ENCODE measurements at places on chromosomes 4 and X.

- no peak for DNase-seq
Observed at GRCh38 chr4:147578593-147578992, 38.6 kb upstream of the TMEM184C start.

DNA sequence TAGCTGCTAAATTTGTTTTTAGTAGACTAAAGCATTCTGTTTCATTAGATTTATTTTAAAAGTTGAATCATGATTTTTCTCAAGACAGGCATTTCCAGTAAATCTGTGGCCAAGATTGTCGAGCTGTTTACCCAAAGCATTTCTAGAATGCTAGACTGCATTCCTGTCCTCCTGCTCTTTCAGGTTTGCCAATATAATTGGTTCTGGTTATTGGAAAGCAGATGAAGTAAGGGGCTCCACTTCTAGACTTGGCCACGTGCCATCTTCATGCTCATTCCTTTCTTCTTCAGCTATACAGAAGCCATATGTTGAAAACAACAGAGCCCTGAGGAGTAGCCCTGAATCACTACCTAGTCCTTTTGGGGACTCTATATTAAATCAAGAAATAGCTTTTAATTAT is 62.5 kb downstream of the PGRMC2 start:
- no peak for DNase-seq

GRCh38 chr4:3813151-3814052 is 47.2 kb downstream of the ADRA2C start:
- no peak for DNase-seq

- DNase-seq: no peak
Observed at GRCh38 chr4:94420356-94420755, 31.4 kb upstream of the PDLIM5 start.

DNA sequence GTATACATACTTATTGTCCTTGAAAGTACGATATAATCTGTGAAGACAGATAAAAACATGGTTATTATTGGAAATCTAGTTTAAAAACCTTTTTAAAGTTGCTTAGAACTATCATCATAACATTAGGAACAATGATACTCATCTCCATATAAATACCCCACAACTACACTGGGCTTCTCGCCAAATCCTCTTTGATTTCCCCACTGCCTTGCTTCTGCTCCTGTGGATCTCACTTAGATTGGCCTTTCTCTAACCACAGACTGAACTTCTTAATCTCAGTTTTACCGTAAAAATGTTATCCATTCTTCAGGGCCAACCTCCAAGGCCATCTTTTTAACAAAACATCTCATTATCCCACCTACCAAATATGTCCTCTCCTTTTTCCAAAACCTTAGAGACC is 77.6 kb downstream of the PRKG2 start:
- no peak for DNase-seq

DNA sequence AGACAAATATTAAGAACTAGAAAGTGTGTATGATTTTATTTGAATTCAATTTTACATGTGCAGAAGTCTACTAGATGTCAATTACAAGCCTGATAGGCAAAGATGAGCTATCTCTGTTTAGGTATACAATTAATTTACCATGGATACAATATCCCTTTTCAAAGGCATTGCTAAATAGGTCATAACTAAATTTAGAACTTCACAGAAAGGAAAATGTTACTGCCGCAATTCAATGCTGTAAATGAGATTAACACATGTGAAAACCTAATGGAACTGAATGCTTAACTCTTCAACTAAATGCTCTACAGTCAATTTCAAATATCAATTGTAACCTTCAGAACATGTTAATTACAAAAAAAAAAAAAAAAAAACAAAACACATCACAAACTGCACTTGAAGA is 14.6 kb downstream of the RAP2C start:
- DNase-seq: no peak

- no peak for DNase-seq
Observed at GRCh38 chr4:93719552-93719951, 109.0 kb upstream of the ATOH1 start.

- DNase-seq: no peak
Observed at GRCh38 chr4:75289914-75290582, 224.2 kb downstream of the RCHY1 start.

Data from stimulated activated CD8-positive, alpha-beta memory T cell treated with anti-CD3 and anti-CD28 coated beads, Interleukin-4, amount 100 ng/mL, for 4 hours (primary cell).